ENCODE measurements at places on chromosomes 4 and X.
A peak's percentile ranks its signal among the peaks of the same experiment; 100 is the strongest.

DNA sequence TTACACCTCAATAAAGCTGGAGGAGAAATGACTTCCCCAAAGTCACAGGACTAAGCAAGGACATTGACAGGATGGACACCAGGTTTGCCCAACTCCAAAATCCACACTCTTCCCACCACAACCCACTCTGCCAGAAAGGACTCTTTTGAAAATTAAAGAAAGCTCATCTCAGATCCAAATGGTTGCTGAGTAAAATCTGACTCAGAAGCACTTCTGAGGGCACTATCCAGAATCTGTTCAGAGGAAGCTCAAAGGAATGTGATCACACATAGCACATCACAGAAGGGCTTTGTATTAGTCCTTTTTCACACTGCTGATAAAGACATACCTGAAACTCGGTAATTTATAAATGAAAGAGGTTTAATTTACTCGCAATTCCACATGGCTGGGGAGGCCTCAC is 155.5 kb downstream of the RAB28 start:
- no peak for DNase-seq

- DNase-seq = no peak
Measured at GRCh38 chr4:120753854-120754253, 168.7 kb downstream of the PRDM5 start.

DNA sequence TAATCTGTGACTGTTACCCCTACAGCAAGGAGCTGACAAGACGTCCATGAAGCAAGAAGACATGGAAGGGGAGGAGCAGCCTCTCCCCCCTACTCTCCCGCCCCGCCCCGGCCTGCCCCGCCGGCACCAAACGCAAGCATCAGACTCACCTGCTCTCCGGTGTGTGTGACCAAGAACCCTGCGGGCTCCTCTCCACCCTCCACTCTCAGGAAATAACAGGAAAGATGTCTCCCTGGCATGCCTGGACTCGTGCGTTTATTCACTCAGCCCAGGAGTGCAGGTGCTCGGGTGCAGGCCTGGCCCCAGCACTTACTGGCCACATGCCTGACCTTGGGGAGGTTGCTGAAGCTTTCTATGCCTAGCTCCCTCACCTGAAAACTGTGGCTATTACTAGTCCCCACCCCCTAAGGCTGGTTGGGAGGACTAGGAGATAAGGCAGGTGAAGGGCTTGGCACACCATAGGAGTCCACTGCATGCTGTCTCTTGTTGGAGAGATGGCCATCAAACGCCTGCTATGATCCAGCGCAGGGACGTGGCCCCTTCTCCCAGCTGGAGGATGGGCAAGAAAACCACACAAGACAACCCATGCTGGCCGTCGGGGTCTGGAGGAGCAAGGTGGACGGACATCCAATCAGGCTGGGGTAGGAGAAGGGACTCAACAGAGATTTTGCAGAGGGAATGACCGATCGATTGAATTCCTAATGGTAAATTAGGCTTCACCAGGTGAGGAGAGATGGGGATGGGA is 34.9 kb upstream of the CLDN24 start:
- DNase-seq = no peak

DNA sequence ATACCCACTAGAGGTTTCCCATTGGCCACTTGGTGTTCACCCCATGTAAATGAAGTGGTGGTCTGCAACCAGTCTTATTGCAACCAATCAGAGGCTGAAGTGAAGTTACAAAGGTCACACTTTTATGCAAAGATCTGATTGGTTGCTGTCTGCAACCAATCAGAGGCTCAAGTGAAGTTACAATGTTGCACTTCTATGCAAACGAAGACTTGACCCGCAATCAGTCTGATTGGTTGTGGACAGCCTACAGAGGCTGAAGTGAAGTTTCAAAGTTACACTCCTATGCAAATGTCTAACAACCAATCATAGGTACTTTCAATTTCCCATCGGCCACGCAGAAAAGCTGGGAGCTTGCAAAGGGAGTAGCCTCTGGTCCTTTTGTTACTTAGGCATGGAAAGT is 22.3 kb upstream of the XPNPEP2 start:
- DNase-seq = no peak

GRCh38 chrX:130125091-130125874 is 15.0 kb upstream of the ELF4 start:
- DNase-seq = no peak

DNA sequence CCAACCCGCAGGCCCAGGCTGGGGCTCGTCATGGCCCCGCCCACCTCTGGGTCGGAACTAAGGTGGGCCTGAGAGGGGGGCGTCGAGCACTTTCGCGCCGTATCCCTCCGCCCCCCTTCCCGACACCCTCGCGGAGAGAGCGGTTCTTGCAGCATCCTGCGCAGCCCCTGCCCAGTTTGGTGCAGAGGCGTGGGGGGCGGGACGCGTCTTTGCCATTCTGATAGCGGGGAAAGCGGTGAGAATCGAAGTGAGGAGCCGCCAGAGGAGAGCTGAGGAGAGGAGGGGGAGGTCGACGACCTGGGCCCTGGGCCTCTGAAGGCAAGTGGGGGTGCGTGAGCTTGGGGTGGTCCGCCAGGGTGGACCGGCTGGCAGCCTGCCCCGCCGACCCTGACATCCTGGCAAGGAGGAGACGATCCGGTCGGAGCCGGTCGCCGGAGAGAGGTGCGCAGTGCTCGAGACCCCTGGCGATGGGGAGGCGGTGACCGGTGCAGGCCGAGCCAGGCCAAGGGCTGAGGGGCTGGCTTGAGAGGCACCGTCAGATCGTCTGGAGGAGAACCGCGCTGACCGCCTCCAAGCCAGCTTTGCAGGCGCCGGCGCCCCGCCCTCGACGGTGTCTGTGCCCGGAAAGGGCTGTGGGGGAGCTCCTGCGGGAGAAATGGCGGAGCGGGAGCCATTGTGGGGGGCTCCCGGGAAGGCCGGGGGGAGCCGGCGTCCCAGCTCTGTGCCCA is 25.5 kb downstream of the GPRASP3 start:
- peak; percentile 64 for DNase-seq

- DNase-seq = no peak
Measured at GRCh38 chr4:172826346-172826745, 342.3 kb upstream of the GALNT7 start.

- no peak for DNase-seq
Measured at GRCh38 chr4:2280531-2281300, 18.8 kb upstream of the MXD4 start.

DNA sequence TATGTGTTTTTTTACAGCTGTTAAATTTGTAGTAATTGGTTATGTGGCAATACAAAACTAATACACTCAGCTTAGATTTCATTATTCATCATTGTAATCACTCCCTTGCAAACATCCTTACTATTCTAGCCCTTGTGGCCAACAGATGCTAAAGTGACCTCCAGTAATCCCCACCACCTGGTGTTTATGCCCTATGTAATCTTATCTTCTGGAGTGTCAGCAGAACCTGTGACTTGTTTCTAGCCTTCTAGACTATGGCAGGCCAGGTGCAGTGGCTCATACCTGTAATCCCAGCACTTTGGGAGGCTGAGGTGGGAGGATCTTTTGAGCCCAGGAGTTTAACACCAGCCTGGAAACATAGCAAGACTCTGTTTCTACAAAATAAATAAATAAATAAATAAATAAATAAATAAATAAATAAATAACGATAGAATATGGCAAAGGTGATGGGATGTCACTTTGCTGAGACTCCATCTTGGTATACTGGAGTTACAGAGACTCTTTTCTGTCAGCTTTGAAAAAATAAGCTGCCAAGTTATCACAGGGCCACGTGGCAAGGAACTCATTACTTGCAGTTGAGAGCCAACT is 12.3 kb upstream of the TSR2 start:
- no peak for DNase-seq

DNA sequence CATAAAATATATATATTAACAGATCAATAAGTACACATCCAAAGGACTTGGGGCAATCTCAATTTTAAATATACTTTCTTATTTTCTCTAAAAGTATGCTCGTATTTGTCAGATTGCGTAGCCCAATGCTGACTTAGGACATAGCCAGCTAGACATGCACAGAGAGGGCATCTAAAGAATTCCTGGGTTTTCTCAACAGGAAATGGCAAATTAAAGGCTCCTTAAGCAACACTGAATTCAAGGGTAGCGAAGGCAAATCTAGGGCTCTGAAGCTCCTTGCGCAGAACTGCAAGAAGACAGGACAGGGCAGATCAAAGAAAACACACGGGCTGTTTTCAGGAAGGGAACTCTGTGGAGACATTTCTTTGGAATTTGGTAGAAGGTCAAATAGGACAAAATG is 94.6 kb upstream of the FTHL17 start:
- no peak for DNase-seq

GRCh38 chrX:78532363-78532762 is 126.8 kb downstream of the RTL3 start:
- DNase-seq = no peak

DNA sequence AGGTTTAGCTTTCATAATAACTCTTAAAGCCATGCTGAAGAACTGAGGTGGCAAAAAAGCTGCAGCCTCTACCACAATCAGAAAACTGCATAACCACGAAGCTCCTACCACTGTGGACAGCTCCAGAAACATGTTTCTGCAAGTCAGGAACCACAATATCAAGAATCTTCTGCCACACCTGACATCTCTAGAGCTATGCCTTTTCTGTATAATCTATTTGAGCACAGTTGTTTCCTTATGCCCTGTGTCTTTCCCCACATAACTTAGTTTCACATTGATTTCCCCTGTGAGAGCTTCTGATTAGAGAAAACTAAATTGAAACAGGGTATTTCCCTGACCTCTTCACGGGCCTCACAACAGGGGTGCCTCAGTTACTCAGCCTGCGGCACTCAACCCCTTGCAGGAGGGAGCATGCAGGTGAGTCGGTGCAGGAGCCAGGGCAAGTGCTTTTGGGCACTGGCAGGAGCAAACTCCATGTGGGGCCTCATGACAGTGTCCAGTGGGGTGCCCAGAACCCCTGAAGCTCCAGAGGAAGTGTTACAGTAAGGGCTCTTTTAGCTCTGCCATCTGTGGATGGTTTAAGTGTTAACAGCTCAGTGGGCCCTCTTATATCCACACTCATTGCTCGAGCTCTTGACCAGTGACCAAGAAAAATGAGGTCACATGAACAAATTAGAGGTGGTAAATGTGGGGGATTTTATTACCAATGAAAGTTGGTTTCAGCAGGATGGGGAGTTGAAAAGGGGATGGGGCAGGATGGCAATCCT is 132.8 kb upstream of the BMP3 start:
- no peak for DNase-seq

DNA sequence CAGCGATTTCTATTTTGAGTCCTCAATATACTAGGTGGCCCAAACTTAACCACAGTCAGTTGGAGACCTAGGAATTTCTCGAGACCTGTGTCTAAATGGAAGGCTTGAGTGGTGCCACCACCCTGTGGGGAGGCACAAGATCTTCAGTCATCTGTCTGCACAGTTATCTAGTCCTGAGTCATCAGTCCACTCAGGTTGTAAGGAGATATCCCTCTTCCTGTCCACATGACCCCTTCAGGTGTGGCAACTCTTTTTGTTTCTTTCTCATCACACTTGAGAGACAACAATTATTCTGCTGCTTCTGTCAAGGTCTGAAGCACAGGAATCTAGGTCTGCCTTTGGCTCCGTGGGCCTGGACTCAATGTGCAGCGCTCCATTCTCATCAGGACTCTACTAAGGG is 64.4 kb upstream of the IBSP start:
- DNase-seq = no peak

- DNase-seq = no peak
Measured at GRCh38 chr4:168662297-168662984, 165.6 kb downstream of the PALLD start.

GRCh38 chr4:1246111-1246881 is 2.6 kb downstream of the CTBP1 start:
- DNase-seq = no peak

DNA sequence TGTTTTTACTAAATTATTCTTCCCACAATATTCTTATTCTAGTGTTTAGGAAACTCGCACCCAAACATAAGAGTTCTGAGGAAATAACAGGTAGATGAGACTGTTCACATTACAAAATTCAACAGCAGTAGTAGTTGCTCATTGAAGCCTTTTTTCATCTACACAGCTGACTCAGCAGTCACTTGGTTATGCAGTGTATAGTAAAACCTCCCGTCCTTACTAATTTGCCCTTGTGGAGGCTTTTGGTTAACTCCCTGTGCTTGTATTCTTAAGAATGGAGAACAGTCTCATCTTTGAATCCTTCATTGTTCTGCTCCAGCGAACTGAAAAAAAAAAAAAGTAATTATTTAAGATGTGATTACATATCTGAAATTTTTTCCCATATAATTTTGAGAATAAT is 1716.6 kb downstream of the PCDH7 start:
- DNase-seq = no peak
